ENCODE measurements at places on chromosomes 1 and 21.

GRCh38 chr1:200890818-200891773 is 3.6 kb upstream of the INAVA start:
- no peak for DNase-seq

DNA sequence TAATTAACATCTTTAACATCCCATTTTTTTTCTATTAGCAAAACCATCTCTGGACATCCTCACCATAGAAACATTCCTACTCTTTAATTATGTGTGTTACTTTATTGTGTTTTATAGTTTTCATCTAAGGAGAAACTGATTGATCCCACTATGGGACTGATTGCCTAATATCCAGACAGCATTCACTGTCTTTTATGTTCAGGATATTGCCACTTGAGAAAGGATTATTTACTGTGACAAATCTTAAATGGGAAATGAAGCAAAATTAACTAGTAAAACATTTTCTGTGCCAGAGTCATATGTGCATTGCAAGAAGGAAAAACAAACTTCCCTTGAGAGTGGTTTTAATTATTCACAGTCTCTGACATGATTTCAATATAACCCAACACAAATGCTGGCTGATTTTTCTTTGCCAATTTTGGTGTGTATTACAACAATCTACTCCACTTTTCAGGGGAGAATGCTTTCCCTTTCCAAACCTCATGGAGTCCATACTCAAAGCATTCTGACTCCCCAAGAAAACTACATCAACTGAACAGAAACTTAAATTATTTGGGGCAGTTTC is 15.8 kb upstream of the RGS13 start:
- DNase-seq: no peak

- no peak for DNase-seq
Measured at GRCh38 chr1:17084787-17085186, 31.0 kb upstream of the SDHB start.

DNA sequence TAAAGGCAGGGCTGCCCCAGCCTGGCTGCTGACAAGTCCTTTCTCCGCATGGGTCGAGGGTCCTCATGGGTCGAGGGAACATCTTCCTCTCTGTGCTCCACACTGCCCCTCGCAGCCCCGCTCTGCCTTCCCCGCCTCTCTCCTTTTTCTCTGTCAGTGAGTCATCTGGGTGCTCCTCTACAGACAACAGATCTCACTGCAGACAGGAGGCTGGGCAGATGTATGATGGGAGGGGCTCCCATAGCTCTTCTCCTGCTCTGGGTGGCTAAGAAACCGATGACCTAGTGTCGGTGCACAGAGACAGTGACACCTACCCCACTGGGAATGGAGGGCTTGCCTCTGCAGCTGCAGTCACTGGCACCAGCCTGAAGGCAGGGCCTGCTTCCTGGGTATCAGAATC is 5.5 kb downstream of the KCNA10 start:
- no peak for DNase-seq

GRCh38 chr1:162326559-162326958 is 50.1 kb downstream of the SPATA46 start:
- DNase-seq: no peak

Data from activated CD4-positive, CD25-positive, alpha-beta regulatory T cell (primary cell).